Peyer's patch (tissue), 4 donors: ENCODE measurements at places on chromosomes 6 and 20. TPM values are rescaled to one million over a fixed set of nuclear protein-coding genes. Genes with fewer than 3 reads are reported as not detected.

TUBB2A gene
- total RNA-seq = 13.2 TPM

MAN1A1 gene
- total RNA-seq = 43.7 TPM

GPX5 gene
- total RNA-seq = not detected

TGM2 gene
- total RNA-seq = 31.4 TPM

GRCh38 chr6:161117308-161117707 lies 125.7 kb downstream of the MAP3K4 start:
- DNase-seq = no peak

DNA sequence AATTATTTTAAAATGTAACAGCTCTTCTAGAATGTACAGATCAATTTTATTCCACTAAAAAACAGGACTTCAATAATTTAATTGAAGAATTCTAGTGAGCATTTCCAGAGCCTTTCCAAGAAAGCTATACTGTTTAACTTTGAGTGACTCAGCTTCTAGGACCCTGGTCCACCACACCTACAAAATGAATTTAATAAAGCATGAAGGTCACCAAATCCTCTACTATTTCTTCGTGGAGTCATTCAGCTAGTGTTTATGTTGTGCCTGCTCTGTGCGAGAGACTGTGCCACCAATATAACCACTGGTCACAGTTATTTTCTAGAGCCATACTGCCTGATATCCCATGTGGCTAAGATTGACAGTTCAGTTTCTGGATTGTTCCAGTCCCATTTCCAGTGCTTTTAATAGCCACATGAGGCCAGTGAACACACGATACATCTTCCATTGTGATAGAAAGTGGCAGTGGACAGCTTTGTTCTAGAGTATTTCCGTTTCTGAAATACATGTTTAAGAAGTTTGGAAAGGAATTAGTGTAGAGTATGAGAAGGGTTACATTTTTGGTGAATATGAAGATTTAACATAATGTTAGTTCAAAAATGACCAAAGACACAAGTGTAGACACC lies 160.7 kb downstream of the MTHFD1L start:
- no peak for DNase-seq

GRCh38 chr20:6007094-6007528 lies 46.7 kb downstream of the LRRN4 start:
- DNase-seq = no peak

- no peak for DNase-seq
Observed at GRCh38 chr20:54379893-54380584, 95.4 kb upstream of the DOK5 start.

GRCh38 chr20:3993109-3993508 lies 22.2 kb downstream of the RNF24 start:
- DNase-seq = no peak

- DNase-seq = no peak
Observed at GRCh38 chr6:148629592-148630465, 117.0 kb upstream of the UST start.

DNA sequence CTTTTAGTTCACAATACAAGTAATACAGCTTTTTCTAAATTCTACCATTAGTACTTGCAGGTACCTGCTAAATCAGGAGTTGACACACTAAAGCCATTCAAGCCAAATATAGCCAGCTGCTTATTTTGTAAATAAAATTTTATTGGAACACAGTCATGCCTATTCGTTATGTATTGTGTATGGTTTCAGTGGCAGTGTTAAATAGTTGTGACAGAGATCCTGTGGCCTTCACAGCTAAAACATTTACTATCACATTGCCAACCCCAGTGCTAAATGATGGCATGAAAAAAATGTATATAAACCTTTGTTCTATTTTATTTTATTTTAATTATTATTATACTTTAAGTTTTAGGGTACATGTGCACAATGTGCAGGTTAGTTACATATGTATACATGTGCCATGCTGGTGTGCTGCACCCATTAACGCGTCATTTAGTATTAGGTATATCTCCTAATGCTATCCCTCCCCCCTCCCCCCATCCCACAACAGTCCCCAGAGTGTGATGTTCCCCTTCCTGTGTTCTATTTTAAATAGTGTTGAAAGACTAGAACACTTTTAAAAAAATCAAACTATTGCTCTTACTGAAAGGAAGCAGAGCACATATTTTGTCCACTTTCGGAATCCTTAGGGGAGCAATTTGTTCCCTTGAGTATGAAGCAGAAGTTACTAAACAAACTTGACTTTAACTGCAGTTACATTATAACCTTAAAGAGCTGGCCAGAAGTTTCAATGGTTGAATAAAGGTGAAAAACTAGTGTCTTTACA lies 115.7 kb downstream of the PRIM2 start:
- DNase-seq = no peak

- no peak for DNase-seq
Observed at GRCh38 chr6:45473121-45473993, 95.6 kb upstream of the SUPT3H start.

DNA sequence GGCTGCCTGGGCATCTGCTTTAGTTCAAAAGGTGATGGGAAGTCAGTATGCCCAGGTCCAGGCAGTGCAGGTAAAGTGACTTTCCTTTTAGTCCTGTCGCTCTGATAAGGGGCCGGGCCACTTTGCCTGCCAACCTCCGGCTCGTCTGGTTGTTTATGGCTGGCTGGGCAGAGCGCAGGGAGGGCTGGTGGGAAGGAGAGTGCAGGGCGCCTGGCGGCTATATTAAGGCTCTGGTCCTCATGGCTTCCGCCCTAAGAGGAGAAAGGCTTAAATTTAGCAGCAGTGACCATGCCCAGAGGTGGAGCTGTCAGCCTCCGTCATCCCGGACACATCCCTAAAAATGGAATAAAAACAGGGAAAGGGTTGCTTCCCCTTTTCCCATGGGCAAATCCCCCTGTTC lies 14.6 kb downstream of the GATA5 start:
- peak; percentile 60 for DNase-seq

- peak; percentile 34 for DNase-seq
Observed at GRCh38 chr6:169254456-169255316, 1.0 kb upstream of the THBS2 start.

DNA sequence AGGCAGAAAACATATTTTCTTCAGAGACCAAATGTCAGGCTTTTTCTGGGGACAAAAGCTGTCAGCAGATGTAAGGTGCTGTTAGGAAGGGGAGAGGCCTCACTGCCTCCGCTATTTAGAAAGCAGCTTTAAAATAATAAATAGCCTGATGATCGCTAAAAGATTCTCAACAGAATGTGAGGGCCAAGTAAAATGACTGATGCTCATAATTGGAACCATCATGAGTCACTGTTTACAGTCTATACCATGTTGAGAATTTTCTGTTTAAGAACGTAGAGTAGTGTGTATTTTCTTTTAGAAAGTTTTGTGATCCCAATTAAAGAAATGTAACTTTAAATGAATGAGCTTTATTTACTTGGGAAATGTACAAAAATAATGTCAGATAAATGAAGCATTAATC lies 220.0 kb downstream of the CLIC5 start:
- no peak for DNase-seq

- no peak for DNase-seq
Observed at GRCh38 chr6:40476673-40477072, 110.5 kb downstream of the LRFN2 start.

- no peak for DNase-seq
Observed at GRCh38 chr6:43645613-43645964, 753 bp downstream of the RSPH9 start.

DNA sequence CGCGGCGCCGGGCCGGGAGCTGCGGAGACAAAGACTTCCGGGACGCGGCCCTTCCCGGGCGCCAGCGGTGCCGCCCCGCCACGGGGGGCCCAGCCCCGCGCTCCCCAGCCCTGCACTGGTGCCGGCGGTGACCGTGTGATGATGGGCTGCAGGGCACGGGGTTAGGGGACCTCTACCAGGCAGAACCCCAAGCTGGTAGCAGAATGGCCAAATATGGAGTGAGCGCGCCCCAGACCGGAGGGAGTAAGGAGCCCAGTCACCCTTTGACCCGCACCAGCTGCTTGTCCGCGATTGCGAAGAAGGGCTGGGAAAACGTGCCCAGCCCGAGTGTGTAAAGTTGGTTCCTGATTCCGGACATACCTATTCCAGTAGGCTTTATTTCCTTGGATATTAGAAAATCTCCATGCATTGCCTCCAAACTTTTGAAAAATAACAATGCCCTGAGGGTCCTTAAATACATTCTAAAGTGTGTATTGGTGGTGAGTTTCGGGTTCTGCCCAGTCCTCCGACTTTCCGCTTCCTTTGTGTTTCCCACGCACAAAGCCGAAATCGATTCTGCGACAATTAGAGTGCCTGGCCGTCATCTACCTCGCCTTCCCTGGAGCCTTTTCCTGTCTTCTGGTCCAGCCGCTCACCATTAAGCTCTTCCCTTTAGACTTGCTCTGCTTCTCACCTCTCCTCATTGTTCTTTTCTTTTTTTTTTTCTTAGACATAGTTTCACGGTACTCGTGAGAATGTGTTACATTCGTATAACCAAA lies 1.1 kb downstream of the ABRACL start:
- DNase-seq = peak; percentile 86

- DNase-seq = no peak
Observed at GRCh38 chr20:47508278-47508677, 6.6 kb downstream of the NCOA3 start.

GRCh38 chr6:5995658-5995948 lies 11.1 kb downstream of the NRN1 start:
- DNase-seq = no peak

DNA sequence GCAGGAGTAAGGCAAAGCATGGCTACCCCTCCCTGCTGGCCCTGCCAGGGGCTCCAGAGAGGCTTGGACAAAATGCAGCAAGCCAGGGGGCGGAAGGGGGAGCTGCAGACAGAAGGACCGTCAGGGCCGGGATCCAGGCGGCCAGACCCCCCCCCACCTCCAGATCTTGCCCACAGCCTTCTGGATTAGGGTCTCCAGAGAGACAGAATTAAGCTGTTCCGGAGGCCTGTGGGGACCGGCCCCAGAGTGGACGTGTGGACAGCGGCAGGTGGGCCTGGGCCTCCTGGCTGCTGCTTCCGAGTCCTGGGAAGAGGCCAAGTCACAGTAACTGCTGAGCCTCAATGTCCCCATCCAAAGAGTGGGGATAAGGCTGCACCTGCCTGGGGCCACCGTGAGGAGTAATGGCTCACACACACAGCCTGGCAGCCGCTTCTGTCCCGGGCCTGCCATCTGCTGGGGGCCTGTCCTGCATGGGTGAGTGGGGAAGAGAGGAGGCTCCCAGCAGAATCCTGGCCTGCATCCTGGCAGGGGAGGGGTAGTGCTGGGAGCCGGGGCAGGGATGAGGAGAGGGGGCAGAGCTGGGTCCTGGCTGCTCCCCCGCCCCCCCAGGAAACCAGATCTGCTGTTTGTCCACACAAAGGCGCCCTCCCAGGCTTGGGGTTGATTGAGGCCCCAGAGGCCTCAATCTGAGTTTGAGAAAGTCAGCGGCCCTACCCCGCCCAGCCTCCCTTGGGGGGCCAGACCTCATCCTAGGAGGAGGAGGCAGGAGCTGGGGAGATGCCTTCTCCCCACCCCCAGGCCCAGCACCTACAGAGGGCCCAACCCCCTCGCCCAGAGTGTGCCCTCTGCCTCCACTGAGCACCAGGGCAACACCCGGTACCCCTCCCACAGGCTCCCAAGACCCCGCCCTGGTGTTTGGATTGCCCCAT lies 3.9 kb downstream of the LAMA5 start:
- no peak for DNase-seq

- DNase-seq = no peak
Observed at GRCh38 chr6:142821860-142822259, 123.1 kb downstream of the HIVEP2 start.

DNA sequence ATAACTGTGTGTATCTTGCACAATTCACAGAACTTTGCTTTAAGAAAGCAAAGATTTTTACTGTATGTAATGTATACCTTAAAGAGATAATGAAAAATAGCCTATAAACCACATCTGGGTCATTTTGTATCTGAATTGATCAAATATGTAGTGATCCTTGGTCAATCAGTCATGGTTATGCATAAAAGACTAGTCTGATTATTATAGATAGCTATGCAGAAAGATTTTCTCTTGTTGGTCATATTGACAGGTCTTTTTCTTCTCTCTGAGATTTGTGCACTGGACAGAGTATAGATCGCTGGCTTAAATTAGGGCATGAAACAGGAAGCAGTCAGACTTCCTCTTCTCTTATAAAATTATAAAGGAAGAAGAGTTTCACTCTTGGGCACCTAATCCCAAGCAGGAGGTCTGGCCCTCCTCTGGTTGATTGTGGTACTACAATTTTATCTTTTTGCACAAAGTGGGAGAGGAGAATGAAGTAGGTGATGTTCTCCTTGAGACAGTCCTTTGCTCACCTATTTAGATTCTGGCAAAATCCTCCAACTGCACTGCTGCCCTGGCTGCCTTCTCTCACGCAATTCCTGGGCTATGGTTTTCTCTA lies 380.9 kb upstream of the RGS17 start:
- DNase-seq = no peak

DNA sequence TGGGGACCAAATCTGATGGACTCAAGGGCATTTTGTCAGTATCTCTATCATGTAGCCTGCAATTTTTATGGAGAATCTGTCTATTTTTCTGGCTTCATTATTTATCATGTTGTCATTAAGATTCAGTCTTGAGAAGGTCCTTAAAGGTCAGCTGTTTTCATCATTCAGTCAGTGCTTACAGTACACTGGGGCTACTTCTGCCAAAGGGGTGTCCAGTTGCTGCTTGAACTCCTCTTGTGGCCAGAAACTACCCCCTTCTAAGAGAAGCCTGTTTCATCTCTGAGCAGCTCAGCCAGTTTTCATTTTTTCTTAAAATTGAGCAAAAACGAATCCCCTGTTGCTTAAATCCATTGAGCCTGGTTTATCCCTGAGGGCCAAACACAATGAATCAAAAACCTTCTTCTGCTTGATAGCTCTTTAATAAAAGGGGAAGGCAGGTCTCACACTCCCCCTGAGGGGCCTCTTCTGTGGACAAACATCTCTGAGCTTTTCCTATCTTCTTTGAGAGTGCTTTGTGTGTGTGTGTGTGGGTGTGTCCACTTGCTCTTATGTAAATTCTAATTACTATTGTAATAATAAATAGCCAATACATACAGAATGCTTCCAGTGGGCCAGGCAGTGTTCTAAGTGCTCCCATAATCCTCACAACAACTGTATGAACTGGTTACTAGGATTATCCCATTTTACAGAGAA lies 172.2 kb downstream of the PLCB1 start:
- no peak for DNase-seq

GRCh38 chr6:157993076-157993475 lies 11.4 kb downstream of the SYNJ2 start:
- DNase-seq = no peak

DNA sequence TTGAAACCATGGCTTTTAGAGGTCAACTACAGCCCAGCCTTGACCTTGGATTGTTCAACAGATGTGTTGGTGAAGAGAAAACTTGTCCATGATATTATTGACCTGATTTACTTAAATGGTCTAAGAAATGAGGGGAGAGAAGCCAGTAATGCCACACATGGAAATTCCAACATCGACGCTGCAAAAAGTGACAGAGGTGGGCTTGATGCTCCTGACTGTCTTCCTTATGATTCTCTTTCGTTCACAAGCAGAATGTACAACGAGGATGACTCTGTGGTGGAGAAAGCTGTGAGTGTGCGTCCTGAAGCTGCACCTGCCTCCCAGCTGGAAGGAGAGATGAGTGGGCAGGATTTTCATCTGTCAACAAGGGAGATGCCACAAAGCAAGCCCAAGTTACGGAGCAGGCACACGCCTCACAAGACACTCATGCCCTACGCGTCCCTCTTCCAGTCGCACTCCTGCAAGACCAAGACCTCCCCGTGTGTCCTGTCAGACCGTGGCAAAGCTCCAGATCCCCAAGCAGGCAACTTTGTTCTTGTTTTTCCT lies 16.2 kb downstream of the TTLL2 start:
- DNase-seq = no peak
